ENCODE measurements at places on chromosomes 12 and 14.

DNA sequence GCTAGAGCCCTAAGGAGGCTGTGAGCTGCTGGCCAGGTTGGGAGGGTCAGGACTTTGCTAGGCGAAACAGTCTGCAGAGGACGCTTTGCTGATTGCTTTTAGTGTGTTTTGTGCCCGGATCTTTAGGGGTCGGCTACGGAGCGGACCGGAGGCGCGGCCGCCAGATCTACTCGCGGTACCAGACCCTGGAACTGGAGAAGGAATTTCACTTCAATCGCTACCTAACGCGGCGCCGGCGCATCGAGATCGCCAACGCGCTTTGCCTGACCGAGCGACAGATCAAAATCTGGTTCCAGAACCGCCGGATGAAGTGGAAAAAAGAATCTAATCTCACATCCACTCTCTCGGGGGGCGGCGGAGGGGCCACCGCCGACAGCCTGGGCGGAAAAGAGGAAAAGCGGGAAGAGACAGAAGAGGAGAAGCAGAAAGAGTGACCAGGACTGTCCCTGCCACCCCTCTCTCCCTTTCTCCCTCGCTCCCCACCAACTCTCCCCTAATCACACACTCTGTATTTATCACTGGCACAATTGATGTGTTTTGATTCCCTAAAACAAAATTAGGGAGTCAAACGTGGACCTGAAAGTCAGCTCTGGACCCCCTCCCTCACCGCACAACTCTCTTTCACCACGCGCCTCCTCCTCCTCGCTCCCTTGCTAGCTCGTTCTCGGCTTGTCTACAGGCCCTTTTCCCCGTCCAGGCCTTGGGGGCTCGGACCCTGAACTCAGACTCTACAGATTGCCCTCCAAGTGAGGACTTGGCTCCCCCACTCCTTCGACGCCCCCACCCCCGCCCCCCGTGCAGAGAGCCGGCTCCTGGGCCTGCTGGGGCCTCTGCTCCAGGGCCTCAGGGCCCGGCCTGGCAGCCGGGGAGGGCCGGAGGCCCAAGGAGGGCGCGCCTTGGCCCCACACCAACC lies 1.5 kb downstream of the HOXC6 start:
- DNase-seq, result no peak

DNA sequence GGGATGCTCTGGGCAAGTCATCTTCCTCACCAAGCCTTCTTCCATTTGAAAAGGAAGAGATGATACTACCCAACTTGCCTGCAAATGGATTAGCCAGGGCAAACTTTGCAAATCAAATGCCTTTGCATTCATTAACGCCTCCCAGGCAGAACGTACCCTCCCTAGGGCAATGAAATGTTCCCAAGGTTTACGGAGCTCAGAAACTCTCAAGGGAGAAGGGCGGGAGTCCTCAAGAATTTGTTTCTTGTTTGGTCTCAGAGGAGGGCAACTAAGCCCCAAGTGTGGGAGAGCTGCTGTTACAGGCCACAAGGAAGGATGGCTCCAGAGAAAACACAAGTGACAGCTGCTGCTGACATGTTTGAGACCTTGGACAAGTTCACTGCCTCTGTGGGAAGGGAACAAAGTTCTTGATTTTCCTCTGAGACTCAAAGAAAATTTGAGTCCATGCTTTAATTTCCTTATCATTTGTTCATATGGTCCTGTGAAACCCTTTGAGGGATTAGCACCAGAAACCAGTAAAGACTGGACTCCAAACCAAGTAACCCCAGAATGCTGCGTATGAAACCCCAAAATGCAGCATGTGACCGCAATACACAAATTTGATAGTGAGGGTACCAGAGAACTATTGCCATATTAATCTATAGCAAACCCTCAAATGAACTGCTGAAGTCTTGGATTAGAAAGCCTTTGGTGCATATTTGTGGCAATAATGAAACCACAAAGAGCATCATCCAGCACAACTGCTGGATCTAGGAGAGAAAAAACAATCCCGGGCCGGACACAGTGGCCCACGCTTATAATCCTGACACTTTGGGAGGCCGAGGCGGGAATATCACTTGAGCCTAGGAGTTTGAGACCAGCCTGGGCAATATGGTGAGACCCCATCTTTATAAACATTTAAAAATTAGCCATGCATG lies 22.9 kb downstream of the SPTB start:
- no peak for DNase-seq

DNA sequence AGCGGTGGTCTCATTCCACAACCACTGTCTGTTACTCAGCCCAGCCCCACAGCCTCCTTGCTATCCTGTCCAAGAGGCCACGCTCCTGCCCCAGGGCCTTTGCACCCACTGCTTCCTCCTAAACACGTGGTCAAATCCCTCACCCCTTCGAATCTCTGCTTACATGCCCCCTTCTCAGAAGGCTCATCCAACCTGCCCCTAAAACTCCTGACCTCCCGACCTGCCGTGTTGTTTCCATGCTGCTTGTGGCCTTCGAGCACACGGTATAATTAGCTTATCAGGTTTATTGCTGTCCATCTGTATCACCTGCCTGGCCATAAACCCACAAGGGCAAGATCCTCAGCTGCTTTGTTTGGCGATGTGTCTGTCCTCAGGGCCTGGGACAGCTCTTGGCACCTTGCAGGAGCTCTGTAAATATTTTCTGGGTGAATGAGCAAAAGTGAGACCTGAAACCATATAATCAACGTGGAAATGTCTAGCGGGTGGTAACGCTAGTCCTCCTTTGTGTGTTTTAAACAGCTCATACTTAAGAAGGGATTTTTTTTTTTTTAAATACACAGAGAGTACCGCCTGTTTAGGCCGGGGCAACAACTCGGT lies 36.0 kb downstream of the SCARB1 start:
- no peak for DNase-seq

GRCh38 chr14:50666772-50667683 lies 1.1 kb downstream of the SAV1 start:
- peak; percentile 51 for DNase-seq

GRCh38 chr12:23277831-23278230 lies 652.9 kb downstream of the ETNK1 start:
- DNase-seq, result no peak

DNA sequence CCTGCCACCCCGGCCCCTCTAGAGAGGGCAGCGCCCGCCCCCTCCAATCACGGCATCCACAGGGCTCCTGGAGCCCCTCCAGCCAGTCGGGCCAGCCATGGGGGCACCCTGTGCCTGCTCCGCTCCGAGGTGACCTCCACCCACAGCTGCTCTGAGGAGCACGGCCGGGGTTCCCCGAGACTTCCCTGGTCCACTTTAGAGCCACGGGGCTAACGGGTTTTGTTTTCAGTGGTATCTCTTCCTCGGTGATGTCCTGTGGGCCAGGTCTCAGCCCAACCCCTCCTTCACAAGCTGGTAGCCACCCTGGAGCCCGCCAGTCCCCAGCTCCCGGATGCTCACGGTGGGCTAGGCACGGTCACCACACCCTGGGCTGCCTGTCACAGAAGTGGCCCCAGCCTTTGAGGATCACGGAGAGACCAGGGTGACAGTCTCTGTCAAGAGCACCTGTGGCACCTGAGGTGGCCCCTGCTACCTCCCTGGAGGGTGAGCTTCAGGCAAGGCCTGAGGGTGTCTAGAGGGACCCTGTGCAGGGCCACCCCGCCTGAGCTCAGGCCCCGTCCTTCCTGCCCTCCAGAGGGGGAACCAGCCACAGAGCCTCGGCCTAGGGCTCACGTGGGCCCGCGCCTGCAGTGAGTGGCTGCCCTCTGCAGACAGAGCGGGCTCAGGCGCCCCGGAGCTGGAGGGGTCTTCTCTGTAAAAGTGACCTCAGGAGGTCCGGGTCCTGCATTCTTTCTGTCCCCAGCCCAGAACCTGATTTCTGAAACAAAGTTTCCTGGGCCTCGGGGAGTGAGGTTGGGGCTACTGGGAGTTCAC lies 146.0 kb upstream of the C14orf180 start:
- no peak for DNase-seq

GRCh38 chr12:52984136-52984535 lies 22.1 kb upstream of the EIF4B start:
- no peak for DNase-seq

- DNase-seq, result peak; percentile 91
Observed at GRCh38 chr14:56648508-56649301, 69.1 kb downstream of the TMEM260 start.

GRCh38 chr12:6946033-6946919 lies 2.5 kb downstream of the C12orf57 start:
- peak; percentile 89 for DNase-seq

GRCh38 chr12:73731658-73732057 lies 806.0 kb upstream of the ATXN7L3B start:
- DNase-seq, result no peak

- no peak for DNase-seq
Observed at GRCh38 chr14:50121486-50121885, 5.1 kb upstream of the VCPKMT start.

- DNase-seq, result peak; percentile 25
Observed at GRCh38 chr12:22018860-22019259, 27.2 kb upstream of the CMAS start.

- DNase-seq, result no peak
Observed at GRCh38 chr14:44613061-44613712, 106.1 kb upstream of the FSCB start.

DNA sequence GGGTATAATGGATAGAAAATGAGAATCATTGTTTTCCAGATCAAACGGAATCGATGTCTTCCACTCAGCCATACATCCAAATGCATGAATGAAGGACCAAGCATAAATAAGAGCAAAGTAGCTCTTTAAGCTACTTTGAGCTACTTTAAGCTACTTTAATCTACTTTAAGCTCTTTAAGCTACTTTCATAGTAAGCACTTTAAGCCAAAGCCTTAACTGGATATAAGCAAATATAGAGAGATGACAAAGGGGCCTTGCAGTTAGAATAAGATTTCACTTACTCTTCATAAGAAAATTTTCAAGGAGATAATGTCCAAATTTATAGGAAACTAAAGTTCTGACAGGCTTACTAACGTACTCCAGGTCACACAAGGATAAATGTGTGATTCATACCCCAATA lies 355.6 kb upstream of the KITLG start:
- DNase-seq, result no peak

- DNase-seq, result no peak
Observed at GRCh38 chr12:66667906-66668305, 11.0 kb downstream of the GRIP1 start.

DNA sequence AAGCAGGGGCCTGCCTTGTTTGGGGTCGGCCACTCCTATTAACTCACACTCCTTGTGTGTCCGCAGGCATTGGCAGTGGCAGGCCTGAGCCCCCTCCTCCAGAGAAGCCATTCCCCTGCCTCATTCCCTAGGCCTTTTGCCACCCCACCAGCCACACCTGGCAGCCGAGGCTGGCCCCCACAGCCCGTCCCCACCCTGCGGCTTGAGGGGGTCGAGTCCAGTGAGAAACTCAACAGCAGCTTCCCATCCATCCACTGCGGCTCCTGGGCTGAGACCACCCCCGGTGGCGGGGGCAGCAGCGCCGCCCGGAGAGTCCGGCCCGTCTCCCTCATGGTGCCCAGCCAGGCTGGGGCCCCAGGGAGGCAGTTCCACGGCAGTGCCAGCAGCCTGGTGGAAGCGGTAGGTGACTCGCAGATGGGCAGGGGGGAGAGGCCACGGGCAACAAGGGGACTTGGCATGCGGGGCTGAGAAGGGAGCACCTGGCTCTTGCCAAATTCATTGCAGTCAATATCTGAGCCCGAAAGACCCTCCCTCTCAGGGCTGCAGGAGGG lies 106.3 kb upstream of the FKBP4 start:
- no peak for DNase-seq

DNA sequence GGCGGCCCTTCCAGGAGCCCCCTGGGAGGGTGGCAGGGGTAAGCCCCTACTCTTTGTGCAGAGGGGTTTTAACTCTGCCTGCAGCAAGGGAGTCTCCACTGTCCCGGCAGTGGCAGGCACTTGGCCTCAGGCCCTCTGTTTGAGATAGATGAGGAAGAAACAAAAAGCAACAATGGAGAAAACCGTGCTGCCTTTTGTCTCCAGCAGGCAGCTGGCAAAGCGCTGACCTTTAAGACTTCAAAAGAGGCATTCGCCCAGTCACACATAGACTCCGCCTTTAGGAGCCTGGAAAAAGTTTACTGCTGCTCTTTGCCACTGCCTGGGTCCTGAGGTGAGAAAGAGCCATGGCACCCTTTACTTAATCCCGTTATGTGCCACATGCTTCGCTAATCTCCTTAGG lies 158.2 kb upstream of the NTF3 start:
- DNase-seq, result peak; percentile 69

DNA sequence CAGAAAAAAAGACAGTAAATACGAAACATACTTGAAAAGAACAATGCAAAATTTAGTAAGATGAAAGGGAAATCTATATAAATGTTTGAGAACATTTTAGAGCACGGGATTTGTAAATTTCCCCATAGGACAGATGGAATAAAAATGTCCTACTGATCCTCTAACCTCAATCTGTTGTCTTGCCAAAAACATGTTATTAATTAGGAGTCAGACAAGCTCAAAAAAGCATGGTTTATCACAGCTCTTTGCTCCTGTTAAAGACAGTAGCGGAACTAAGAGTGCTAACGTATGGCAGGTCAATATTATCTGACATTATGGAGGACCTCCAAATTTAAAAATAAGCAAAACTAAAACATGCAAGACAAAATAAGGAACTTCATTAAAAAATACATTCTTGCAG lies 12.9 kb downstream of the GMFB start:
- no peak for DNase-seq

- no peak for DNase-seq
Observed at GRCh38 chr14:99758121-99758821, 34.9 kb upstream of the EML1 start.
